ENCODE measurements at places on chromosomes 1 and 21.

GRCh38 chr1:244651956-244652622, 837 bp upstream of the DESI2 start:
- no peak for DNase-seq

- DNase-seq = no peak
These were observed 375.7 kb upstream of the CAMK1G start for GRCh38 chr1:209207701-209208286.

DNA sequence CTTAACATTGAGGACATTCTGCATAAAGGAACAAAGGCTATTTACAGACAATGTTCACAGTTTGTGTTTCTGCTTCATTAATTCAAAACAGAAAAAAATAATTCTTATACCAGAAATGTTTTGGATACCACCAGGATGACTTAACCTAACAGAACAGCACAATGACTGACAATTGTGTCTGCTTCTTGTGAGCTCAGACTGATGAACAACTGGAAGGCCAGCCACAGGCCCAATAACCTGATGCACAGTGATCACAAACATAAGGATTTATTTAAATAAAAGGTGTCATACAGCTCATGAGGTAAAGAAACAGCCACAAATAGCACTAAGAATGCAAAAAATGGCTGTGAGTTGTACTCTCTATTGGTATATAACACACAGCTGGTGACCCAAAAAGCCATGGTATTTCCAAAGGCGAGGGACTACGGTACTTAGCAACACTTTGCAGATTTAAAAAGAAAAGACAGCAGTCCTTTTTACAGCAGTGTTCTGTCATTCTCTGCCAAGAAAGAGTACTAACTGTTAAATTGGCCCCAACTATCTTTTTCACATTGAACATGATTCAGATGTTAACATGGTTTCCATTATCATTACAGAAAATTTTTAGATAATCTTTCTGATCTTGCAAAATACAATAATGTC, 32.1 kb upstream of the DDAH1 start:
- DNase-seq = no peak

DNA sequence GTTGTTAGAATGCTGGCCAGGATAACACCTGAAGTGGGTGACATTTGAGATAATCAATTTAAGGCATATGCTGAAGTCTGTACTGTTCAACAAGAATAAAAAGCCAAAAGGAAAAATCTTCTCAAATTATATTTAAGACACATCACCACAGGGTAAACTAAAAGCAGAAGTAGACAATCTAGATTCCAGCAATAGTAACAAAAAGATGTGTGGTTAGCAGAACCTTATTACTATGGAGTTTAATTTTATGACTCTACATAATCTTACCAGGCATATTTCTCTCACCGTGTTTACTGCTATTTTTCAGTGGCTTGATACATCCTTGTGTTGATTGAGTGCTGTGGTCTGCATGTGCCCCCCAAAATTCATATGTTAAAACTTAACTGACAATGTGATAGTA, 300.4 kb upstream of the ZP4 start:
- no peak for DNase-seq

GRCh38 chr1:90704817-90705216, 12.3 kb downstream of the BARHL2 start:
- DNase-seq = no peak

DNA sequence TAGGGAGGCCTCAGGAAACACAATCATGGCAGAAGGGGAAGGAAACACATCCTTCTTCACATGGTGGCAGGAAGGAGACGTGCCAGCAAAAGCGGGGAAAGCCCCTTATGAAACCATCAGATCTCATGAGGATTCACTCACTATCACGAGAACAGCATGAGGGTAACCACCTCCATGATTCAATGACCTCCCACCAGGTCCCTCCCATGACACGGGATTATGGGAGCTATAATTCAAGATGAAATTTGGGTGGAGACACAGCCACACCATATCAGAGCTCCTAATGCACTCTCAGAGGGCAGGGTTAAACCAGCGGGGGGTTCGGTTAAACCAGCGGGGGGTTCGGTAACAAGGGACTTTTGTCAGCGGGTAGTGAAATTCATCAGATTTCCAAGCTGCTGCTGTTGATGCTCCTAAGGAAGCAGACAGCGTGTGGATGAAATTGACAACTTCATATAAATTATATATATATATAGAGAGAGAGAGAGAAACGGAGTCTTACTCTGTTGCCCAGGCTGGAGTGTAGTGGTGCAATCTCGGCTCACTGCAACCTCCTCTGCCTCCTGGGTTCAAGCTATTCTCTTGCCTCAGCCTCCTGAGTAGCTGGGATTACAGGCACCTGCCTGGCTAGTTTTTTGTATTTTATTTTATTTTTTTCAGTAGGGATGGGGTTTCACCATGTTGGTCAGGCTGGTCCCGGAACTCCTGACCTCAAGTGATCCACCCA, 4.2 kb downstream of the CSTB start:
- DNase-seq = no peak

DNA sequence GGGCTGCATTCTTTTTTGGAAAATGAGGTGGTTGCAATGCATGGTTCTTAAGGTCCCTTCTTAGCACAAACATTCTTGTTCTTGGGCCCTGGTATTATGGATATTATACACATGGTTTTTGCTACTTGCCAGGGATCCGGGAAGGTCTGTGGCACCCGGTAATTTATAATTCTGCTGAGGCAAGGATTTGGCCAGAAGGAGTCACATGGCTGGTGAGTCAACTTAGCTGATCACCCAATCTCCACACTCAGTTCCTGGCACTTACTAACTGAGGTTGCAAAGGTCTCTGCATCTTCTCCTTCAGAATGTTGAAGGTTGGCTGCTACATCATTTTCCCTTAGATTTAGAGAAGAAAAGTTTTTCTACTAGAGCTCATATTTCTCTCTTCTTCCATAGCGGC, 112.5 kb downstream of the ROR1 start:
- no peak for DNase-seq

DNA sequence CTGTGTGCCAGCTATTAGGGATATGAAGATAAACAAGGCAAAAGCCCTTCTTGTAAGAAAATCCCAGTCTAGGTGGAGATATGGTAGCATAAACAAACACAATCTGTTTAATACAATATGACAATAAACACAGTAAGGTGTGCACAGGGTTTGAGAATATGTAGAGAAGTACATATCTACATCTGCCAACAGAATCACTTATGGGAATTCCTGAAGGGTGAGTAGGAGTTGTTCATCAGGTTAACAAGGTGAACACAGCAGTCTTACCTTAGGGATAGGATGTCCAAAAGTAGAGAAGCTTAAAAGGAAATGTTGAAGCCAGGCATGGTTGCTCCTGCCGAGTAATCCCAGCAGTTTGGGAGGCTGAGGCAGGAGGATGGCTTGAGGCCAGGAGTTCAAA, 57.7 kb upstream of the LRRC7 start:
- no peak for DNase-seq

DNA sequence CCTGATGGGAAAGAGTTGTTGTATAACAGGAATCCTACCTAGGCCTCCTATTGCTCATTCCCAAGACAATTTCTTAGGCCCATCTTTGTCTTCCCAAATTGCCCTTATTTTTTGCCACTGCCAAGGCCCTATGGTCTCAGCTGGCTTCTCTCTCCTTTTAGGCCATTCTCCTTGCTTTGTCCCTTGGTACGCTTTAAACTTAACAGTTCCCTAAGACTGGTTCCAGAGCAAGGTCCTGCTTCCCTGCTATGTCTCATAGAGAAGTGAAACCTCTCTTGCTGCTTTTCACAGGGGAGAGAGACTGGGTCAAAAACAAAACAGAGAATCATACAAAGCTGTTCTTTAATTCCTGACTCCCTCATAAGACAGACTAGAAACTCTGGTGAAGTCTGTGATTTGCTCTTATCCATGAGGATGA, 77.1 kb downstream of the XCL2 start:
- DNase-seq = no peak

DNA sequence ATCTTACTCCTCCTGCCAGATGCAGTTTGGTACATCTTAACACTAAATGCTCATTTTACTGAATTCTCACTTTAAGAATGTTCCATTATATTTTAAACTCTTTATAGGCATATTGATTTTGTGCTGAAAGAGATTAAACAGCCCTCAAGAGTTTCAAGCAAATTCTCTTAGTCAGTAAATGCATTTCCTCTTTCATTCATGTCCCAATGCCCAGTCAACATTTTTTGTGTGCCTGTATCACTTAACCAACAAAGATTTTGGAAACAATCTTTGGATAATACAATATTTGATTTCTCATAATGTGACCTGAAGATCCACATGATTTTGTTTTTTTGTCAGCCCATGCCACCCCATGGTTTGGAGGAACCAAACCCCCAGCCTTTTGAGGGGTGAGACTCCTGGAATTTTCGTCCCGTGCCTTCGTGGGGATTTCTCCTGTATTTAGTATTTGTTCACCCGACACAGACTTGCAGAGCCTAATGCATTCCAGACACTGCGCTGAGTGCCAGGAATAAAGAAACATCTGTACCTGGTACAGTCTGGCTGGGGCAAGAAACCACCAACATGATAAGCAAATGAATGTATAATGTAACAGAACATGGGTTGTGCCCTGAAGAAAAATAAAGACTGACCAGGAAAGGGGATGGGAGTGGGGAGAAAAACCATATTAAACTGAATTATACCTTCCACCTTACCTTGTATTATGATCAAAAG, 47.1 kb upstream of the ETS2 start:
- no peak for DNase-seq

DNA sequence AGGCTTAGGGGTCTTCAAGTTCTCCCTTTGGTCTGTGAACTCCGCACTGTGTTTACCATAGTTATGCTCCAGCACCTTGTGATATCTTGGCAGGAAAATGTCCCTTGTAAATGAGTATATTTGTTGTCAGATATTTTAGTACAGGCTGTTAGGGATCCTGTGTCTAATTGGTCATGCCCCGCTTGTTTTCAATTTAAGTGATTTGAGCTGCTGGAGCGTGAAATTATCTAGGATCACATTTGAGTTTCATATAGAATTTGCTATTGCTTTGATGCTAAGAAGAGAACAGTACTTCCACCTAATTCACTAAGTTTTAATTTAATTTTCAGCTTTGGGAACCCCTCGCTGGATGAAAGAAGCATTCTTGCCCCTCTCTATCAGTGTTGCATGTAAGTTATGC, 15.4 kb upstream of the TOR3A start:
- DNase-seq = no peak

- no peak for DNase-seq
These were observed 32.0 kb downstream of the SLC16A1 start for GRCh38 chr1:112923959-112924349.

GRCh38 chr1:95127380-95127779, 10.2 kb downstream of the TLCD4 start:
- DNase-seq = no peak

DNA sequence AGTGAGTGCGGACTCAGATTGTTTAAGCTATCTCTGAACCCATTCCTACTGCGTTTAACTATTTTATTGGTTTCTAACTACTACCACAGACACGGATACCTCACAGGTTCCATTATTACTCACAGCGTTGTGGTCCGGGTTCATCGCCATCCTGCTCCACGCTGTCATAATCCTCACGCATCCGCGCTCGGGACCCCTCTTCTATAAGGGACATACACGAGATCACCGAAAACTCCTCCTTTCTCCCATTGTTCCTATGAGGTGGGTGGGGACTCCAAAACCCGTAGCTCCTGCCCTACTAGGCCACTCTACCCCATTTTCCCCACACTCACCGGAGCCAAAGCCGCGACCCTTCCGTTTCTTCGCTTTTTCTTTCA, 610 bp downstream of the RBM8A start:
- DNase-seq = no peak

GRCh38 chr1:32180186-32181060, 948 bp downstream of the TXLNA start:
- DNase-seq = no peak

DNA sequence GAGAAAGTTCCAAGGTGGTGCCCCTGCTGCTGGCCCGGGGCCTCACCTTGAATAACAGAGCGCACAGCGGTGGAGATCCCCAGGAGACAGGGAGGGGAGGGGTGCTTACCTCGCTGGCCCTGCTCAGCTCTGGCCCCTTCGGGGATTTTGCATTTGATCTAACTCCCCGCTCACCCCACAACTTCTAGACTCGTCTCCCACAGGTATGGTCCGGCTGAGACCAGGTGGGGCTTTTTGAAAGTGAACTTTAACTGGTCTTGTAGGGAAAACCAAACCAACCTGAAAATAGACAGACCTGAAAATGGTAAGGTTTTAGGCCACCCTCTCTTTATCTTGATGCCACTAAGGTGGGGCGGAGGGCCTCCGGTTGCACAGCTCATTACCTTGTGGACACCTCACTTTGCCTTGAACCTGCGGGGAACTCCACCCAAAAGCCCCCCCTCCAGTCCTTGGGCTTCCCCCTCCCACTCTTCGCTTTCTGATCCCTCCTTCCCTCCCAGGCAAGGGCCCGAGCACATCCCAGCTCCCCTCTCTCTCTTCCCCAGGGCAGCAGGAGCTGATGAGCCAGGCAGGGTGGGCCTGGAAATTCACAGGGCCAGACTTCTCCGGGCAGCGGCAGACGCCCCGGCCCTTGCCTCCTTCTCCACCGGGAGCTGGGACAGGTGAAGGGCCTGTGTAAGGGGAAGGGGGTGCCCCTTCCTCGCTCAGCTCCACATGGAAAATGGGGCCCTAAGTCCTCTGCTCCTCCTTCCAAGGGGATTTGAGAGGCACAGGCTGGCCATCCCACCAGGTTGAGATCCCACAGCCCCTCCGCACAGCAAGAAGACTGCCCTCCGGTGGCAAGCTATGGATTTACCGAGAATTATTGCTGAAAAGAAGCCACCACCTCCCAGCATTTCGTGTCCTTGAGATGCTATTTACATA, 16.1 kb downstream of the TNFRSF8 start:
- DNase-seq = no peak

- DNase-seq = no peak
These were observed 31.3 kb downstream of the ZBTB8B start for GRCh38 chr1:32496127-32496526.

DNA sequence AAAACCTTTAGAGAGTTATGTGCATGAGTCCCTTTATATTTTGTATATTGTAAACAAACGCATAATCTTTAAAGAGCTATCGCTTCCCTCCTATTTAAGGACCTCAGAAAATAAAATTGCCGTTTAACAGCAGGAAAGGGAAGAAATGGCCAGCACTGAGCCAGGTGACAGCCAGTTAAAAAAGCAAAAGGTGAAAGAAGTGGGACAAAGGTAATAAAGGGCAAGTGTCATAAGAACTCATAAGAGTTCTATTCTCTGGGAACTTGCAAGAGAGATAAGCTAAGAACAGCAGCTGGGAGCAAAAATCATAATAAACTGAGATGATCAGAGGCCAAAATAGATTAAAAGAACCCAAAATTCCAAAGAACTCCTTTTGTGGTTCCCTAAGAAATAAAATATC, 520.9 kb upstream of the PKN2 start:
- no peak for DNase-seq

- peak; percentile 10 for DNase-seq
These were observed 166.1 kb downstream of the PDE4B start for GRCh38 chr1:65958561-65959350.

- DNase-seq = no peak
These were observed 256.4 kb downstream of the FOXD2 start for GRCh38 chr1:47694011-47694890.

DNA sequence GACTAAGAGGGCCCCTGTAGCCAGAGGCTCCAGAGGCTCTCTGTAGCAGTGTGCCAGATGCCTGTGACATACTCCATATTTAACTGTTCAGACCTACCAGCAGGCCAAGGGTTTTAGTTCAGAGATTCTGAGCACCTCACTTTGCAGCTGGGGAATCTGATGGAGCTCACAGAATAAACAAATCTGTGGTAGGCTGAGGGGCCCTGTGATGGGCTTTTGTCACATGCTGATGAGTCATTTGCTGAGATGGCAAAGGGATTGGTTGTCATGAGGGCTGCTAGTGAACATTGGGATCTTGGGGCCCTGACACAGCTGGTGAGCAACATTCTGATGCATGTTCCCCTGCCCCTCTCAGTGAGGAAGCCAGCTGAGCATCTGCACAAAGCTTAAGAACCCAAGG, 482.2 kb downstream of the CAMTA1 start:
- DNase-seq = no peak

Measured in effector CD4-positive, alpha-beta T cell (primary cell).